ENCODE measurements at places on chromosomes 3 and 15.

DNA sequence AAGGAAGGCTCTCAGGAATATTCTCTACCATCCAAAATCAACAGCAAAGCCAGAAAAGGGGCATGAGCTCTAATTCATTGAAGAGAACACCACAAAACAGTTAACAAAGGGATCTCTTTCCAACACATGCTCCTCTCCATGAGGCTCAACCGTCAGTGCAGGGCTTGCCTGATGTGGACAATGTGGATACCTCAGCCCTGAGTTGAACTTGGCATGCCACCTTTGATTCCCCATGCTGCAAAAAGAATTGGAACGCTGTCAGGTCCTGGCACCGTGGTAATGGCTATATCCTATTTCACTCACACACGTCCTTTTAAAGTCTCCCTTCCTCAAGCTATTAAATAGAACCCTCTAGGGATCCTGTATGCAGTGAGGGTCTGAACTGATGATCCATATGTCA lies 30.7 kb upstream of the IP6K2 start:
- no peak for DNase-seq

- no peak for DNase-seq
Observed at GRCh38 chr3:171585039-171585438, 124.8 kb upstream of the TNIK start.

DNA sequence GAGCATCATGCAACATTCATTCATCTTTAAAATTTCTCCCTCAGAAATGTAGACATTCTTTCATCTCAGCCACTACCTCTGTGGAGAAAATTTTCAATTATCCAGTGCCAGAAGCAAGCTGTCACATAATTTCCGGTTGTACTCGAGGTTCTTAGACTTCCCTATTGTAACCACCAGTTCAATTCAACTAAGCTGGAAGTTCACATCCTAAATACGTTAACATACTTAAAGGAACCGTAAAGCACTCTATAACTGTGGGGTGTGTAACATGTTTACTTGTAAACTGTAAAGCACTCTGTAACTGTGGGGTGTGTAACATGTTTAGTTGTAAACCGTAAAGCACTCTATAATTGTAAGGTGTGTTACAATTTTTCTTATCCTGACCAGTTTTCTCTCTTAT lies 150.3 kb downstream of the PLCL2 start:
- peak; percentile 36 for DNase-seq

DNA sequence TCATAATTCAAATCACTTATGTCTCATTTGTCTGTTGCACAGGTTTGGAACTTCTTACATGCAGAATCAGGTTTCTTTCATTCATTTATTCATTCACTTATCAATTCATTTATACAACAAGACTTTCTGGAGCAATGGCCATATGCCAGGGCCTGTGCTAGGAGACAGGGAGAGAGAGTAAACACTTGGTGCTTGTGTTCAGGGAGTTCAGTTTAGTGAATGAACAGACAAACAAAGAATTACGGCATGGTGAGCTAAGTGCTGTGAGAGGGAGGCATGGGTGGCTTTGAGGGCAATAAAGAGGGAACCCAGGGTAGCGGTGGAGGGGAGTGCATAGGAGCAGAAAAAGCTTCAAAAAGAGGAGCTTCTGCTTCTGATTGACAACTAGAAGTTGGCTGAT lies 8.5 kb upstream of the IREB2 start:
- DNase-seq, result no peak

DNA sequence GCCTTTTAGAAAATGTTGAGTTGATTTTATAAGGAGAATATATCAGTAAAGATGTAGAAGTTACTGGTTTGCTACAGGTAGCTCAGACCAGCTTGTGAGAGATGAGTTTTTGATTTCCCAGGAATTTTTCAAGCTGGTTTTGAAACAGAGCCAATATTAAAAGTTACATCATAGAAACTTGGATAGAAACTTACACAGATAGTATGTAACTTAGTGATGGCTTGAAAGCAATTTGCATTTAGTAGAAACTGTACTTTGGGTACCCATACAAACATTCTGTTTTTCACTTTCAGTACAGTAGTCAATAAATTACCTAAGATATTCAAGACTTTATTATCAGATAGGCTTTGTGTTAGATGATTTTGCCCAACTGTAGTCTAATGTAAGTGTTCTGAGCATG lies 93.4 kb downstream of the RBMS3 start:
- no peak for DNase-seq

- DNase-seq, result no peak
Observed at GRCh38 chr3:106299300-106300098, 430.7 kb upstream of the CBLB start.

- no peak for DNase-seq
Observed at GRCh38 chr3:108103040-108103751, 12.4 kb upstream of the CD47 start.

GRCh38 chr15:49826640-49827234 lies 205.9 kb downstream of the DTWD1 start:
- no peak for DNase-seq

- no peak for DNase-seq
Observed at GRCh38 chr3:100124201-100124761, 10.0 kb upstream of the FILIP1L start.

DNA sequence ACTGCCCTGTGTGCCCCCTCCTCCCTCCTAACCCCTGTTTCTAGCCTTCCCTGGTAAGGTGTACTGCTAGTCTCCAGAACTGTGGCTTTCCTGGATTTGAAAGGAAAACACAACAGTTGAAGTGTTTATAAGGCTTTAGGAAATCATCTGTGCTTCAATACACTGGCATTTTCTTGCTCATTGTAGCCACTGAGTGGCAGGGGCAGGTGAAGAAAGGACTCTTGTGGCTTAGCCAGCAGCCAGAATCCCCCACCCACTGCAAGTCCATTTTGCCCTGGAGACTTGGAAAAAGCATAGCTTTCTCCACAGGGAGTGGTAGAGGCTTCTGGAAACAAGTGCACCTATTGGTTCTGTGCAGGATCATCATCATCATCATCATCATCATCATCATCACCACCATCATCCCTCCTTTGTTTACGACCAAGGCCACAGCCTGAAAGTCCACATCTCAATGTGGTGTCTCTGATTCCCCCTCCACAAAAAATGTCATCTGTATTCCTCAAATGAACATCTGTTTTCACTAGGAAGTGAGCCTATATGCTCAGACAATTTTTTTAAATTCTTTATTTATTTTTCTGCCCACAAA lies 33.4 kb downstream of the AQP9 start:
- no peak for DNase-seq

- no peak for DNase-seq
Observed at GRCh38 chr3:53817809-53818208, 28.4 kb downstream of the CHDH start.

- peak; percentile 32 for DNase-seq
Observed at GRCh38 chr3:143586576-143586975, 261.7 kb downstream of the SLC9A9 start.

DNA sequence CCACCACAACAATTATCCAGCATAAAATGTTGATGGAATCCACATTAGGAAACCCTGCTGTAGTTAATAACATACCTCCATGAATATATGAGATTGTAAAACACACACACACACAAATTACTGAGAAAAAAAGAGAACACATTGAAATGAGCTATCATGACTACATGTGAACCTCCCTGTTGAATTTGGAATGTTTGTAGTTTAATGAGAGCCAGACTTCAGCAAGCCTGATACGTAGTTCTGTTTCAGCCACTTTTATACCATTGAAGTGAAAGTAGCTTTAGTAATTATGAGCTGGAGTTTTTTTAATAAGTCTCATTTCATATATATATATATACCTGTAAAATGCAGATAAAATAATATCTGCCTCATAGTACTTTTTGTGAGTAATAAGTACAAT lies 1146.4 kb downstream of the NAALADL2 start:
- no peak for DNase-seq

DNA sequence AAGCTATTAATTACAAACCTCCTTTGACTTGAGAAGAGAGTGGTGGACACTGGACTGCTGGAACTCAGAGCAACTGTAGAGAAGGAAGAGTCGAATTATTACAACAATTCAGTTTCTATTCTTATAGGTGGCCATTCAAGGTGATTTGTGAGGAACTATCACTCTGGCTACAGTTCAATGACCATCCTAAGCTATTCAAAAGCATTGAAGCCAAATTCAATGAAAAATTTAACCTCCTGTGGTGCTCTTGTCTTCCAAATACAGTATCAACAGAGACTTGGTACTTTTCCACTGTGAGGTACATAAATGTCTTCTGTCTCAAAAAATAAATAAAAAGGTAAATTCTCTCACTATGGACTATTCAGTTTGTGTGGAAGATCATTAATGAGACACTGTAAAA lies 513.3 kb upstream of the SEMA6D start:
- no peak for DNase-seq

DNA sequence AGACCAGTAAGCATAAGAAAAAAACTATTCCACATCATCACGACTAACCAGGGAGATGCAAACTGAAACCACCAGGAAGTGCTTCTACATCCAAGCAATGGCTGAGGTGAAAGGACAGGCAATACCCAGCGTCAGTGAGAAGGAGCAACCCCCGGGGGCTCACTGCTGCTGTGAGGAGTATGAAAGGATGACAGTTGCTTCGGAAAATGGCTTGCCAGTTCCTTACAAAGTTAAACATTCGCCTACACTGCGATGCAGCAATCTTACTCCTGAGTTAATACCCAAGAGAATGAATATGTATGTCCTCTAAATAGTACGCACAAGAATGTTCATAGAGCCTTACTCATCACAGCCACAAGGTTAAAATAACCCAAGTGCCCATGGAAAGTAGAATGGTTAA lies 13.3 kb upstream of the PLXNA1 start:
- no peak for DNase-seq

GRCh38 chr3:168472783-168473182 lies 377.1 kb upstream of the GOLIM4 start:
- no peak for DNase-seq

- no peak for DNase-seq
Observed at GRCh38 chr3:192745150-192745549, 17.8 kb upstream of the FGF12 start.

DNA sequence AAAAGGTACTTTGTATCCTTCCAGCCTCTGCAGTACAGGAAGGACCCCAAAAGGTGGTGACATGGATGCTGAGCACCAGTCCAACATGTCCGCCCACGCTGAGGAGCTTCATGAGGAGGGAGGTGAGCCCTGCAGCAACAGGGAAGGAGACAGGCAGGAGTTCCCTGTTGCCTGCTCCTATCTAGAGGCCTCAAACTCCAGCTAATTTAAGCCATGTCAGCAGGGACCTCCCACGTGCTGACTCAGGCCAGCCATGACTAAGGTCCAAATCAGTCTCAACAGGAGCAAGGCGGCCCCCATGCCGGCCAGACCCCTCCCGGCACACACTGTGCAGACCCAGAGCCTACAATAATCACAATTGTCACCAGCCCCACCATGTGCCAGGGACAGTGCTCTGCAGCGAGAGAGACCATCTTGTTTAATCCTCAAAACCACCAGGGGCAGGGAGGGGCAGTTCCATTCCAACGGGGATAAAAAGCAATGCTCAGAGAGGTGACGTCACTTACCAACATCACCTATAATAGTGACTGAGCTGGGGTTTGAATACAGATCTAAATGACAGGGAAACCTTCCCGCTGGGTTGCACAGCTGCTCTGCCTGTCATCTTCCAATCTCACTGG lies 54.5 kb upstream of the GATA2 start:
- no peak for DNase-seq

- no peak for DNase-seq
Observed at GRCh38 chr15:73522011-73522410, 79.0 kb downstream of the REC114 start.

DNA sequence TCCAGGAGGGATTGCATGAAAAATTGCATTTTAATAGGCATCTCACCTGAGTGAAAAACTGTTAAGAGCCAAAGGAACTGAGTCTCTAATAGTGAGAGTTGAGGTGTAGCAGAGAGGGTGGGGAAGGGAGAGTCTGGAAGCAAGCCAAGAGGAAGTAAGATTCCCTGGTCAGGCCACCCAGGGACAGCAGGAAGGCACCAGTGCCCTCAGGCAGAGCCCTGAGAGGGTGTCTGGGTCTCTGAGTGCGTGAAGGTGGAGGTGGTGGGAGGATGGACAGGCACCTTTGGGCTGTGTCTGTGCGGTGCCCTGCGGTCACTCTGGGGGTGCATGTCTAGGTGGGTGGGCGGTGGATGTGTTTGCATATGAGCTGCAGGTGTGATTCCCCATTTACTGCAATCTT lies 300.4 kb upstream of the ROPN1 start:
- DNase-seq, result no peak

- DNase-seq, result no peak
Observed at GRCh38 chr15:62822228-62822627, 220.3 kb upstream of the TPM1 start.

DNA sequence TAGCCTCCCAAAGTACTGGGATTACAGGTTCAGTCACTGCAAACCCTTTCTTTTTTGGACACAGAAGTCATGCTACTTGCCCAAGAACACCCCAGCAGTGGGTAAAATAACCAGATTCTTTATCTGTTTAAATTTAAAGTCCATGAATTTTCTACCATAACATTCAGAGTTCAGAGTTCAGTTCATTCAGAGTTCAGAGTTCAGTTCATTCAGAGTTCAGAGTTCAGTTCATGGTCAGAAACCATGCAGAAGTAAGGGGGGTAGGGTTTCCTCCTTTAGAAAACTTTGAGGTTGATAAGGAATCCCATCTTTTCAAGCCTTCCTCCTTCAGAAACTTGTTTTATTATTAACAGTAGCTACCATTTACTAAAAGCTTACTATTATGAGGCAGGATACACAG lies 43.2 kb downstream of the RAF1 start:
- DNase-seq, result no peak

DNA sequence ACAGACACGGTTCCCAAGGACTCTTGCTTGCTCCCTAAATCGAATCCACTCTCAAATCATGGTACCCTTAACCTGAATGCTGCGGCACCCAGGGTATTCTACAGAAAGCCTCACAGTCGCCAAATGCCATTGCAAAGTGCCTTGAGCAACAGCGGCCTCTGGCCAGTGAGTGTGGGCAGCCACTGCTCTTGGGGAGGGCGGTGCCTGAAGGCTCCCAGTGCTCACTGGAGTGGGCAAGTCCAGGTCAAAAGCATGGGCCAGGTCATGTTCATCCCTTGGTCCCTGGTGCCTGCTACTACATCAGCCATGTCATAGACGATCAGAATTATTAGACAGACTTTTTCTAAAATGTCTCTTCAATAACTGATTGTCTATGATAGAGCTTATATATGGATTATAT lies 82.5 kb downstream of the ADAMTS17 start:
- DNase-seq, result no peak

- DNase-seq, result no peak
Observed at GRCh38 chr3:81105206-81105605, 656.2 kb downstream of the GBE1 start.
